ENCODE measurements at places on chromosomes 6 and 20. TPM values are rescaled to one million over a fixed set of nuclear protein-coding genes. Genes with fewer than 3 reads are reported as not detected.

DNA sequence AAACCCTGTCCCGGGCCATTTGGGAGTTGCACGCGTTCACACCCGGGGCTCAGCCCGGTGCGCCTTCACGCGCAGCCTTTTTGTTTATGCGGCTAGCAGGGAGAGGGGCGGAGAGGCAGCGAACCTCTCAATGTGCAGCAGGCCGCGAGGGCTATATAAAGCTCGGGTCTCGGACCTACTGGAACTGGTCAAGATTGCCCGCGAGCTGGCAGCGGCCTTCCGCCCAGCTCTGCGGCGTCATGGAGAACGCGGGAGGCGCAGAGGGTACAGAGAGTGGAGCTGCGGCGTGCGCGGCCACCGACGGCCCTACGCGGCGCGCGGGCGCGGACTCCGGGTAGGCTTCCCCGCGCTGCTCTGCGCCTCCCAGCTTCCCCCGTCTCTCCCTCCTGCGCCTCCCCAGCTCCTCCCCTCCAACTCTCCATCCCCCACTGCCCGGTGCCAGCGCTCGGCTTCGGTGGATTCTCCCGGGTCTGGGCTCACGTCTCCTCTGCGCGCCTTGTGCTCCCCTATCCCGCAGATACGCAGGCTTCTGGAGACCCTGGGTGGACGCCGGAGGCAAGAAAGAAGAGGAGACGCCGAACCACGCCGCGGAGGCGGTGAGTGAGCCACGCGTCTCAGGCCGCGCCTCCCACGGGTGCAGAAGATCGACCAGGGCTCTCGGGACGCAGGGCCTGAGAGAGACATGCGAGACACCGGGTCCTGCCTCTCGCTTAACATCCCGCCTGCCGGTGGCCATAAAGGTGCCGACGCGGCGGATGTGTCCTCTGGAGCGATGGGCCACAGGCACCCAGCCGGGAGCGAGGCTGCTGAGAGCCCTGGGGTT is at the start of gene RIPPLY2:
RIPPLY2 (plus strand) TSS at position 183 of the 823 bp plus-strand sequence; CDS start at position 240, 57 bp downstream.
- DNase-seq: peak; percentile 23

FLRT3 gene
- polyA plus RNA-seq: 20.6 TPM

DNA sequence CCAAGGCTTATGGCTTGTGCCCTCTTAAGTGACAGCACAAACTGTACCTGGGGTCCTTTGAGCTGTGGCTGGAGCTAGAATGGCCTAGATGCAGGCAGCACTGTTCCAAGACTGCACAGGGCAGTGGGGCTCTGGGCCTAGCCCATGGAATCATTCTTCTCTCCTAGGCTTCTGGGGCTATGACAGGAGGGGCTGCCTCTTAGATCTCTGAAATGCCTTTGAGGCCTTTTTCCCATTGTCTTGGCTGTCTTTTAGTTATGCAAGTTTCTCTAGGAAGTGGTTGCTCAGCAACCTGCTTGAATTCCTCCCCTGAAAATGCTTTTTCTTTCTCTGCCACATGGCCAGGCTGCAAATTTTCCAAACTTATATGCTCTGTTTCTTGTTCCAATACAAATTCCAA is 183.4 kb downstream of the WDR27 start:
- DNase-seq: no peak

DNA sequence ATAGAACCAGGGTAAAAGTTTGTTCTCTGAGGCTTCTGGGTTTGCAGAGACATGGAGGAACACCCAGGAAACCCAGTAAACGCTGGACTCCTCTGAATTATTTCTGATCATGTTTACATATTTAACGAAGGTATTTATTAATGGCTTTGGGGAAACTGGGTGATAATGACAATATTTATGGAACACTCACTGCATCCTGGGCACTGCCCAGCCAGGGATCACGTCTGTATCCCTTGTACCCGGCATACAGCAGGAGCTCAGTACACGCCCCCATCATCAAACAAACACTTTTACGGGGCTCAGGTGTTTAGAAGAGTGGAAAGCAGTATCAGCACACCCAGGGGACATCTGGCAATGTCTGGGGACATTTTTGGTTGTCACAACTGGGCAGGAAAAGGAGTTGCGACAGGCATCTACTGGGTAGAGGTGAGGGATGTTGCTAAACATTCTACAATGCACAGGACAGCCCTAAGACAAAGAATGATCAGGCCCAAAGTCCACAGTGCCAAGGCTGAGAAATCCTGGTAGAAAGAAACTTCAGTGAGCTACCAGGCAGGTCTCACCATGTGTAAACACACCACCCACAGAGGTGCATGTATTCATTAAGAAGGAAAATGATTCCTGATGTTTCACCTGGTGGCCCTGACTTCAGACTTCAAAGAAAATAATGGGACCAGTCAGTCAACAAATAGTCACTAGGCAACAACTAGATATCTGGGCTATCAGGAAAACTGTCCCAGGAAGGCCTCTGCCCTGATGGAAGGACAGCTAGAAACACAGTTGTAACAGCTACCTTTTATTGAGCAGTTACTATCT is 35.3 kb downstream of the ZMYND8 start:
- DNase-seq: no peak

GRCh38 chr6:39801456-39802251 is 9.5 kb downstream of the DAAM2 start:
- no peak for DNase-seq

GRCh38 chr6:136548582-136549299 is 1.5 kb downstream of the MAP7 start:
- no peak for DNase-seq

DNA sequence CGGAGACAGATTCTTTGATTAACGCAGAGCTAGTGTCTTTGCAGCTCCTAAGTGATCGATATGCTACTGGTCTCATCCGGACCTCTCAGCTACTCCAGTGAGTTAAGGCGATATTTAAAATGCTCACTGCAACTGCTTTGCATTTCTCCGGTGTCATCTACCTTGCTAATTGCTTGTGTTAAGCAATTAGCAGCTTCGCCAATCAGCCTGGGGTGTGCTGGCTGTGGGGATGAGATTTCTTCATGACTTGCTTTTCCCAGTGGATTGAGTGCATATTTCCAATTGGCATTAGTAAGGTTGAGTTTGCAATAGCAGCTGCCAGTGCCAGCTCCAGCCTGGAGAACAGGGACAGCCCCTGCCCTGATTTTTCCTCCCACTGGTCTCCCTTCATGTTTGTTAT is 18.0 kb upstream of the GGTLC1 start:
- DNase-seq: no peak

GRCh38 chr6:158321960-158322359 is 9.7 kb downstream of the TULP4 start:
- DNase-seq: peak; percentile 7

HLA-DPB1 gene
- polyA plus RNA-seq: 26.2 TPM

Data from right lung (tissue), 10 donors.